Activated CD8-positive, alpha-beta T cell treated with anti-CD3 and anti-CD28 coated beads, Interleukin-2, amount 10 ng/mL, durations not matched to agents 7 days and 5 days (primary cell): ENCODE measurements at places on chromosomes 16 and 17. TPM values are rescaled to one million over a fixed set of nuclear protein-coding genes. Genes with fewer than 3 reads are reported as not detected.

Gene AATK
- 0.71 TPM for total RNA-seq

Gene FA2H
- not detected for total RNA-seq

Gene MEIOC
- total RNA-seq, result 0.26 TPM

Gene RHOT2
- 135 TPM for total RNA-seq

Gene KRTAP16-1
- total RNA-seq, result not detected

Gene TP53TG3
- total RNA-seq, result not detected

Gene SLC6A2
- not detected for total RNA-seq

Gene SOST
- not detected for total RNA-seq

DNA sequence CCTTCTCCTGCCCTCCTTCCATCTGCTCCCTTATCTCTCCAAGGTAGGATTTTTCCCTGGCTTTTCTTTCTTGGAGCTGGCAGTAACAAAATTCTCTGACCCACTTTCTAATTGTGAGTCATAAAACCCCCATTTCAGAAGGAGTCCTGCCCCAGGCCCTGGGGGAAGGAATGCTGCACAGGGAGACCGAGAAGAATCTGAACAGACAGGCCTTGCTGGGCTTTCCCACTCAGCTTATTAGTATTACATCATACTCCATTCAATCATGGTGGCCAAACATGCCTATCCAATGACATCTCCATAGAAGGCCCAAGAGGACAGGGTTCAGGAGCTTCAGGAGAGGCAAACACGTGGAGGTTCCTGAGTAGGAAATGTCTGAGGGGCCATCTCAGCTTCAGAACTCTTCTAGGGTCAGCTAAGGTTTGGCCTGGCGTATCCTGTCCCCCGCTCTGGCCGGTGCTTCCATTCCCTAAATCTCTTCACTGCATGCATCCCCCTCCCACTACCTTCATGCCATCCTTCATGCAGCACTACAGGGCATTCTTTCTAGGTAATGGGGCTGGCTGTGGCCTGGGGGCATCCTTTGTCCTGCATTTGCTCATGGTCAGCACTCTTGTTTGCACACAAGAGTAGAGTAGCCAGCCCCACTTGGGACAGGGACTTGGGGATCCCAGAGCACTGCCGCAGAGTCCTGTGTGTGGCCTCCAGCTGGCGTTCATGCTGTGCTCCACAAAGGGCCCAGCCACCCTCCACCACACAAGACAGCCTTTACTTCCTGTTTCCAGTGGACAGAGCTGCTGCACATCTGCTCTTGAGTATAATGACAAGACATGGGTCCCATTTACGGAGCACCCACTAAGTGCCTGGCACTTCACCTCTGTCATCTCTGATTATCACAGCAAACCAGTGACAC is 8.2 kb downstream of the SLC6A2 start:
- no peaks in the 10 kb centered on the region for H3K36me3 ChIP-seq
- no peaks in the 10 kb centered on the region for H3K27me3 ChIP-seq
- H3K4me1 ChIP-seq, result no peaks in the 10 kb centered on the region
- no peak overlapping the region for H3K4me3 ChIP-seq
- no peak overlapping the region for H3K27ac ChIP-seq

DNA sequence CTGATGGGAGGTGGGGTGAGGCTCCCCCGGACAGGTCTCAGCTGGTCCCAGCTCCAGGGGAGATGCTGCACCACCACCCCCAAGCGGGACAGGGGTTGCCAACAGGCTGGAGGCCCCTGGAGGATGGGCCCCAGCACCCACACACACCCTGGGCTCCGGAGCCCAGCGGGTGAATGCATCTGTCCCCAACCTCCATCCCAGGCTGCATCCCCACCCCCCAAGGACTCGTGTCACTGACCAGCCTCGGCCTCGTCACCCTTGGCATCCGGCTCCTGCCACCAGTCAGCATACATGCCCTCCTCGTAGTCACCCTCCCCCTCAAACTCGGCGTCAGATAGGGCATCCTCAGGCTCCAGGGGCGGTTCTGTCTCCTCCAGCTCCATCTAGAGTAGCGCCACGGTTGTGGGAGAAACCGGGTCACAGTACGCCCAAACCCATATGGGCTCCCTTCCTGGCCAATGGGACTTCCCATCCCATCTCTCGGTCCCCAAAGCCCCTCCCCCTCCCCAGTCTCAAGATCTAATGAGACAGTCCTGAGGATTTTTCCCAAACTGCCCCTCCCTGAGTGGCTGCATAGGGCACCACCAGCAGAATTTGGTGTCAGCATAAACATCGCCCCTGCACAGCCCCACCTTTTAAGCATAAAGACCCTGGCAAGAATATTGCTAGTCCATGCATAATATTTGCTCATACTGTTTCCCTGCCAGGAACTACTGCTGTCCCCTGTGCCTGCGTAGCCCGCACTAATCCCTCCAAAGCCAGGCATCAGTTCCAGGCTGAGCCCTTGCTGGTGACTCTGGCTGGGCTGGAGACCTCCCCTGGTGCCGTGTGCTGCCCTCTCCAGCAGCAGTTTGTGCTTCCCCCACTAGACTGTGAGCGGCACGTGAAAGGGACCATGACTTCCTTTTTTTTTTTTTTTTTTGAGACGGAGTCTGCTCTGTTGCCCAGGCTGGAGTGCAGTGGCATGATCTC is 8.4 kb downstream of the P3H4 start:
- H3K36me3 ChIP-seq, result no peaks in the 10 kb centered on the region
- H3K4me1 ChIP-seq, result peaks cover 5% of the 10 kb centered on the region
- H3K27ac ChIP-seq, result no peak overlapping the region
- no peak overlapping the region for H3K4me3 ChIP-seq
- no peaks in the 10 kb centered on the region for H3K27me3 ChIP-seq

DNA sequence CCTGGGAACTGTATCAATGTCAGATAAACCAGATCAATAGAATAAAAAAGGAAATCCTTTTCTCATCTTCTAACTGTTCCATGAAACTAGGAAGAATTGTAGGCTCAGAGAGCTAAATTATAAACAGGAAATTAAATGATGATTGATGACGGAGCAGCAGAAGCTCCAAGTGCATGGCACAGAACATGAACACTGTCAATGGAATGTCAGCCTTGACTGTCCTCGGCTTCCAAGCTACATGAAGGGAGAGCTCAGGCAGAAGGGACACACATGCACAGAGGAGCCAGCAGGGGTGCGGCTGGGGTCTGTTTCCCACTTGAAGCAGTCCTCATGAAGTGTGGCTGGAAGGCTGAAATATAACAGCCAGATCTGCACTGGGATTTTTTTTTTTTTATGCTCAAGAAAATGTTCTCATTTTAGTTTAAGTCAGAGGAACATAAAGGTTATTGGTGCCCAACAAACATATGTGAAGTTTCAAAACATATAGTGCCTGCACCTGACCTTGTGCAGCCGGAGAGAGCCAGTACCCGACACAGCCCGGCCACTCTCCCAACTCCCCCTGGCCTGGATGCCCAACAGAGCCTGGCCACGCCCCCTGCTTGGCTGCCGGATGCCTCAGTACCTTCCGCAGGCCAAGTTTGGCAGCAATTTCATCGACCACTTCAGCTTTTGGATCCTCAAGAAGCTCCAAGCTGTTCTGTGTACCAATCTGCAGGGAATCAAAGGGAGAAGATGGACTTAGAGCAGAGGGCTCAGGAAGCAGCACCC is 37.0 kb downstream of the NPLOC4 start:
- H3K4me1 ChIP-seq, result peaks cover 10% of the 10 kb centered on the region
- no peak overlapping the region for H3K4me3 ChIP-seq
- no peak for DNase-seq
- peaks cover 49% of the 10 kb centered on the region for H3K36me3 ChIP-seq
- no peaks in the 10 kb centered on the region for H3K27me3 ChIP-seq

GRCh38 chr16:73232555-73233328 is 184.8 kb upstream of the ZFHX3 start:
- no peak for DNase-seq
- H3K4me1 ChIP-seq, result no peaks in the 10 kb centered on the region

- no peaks in the 10 kb centered on the region for H3K4me1 ChIP-seq
- H3K4me3 ChIP-seq, result no peak overlapping the region
- peaks cover 19% of the 10 kb centered on the region for H3K27me3 ChIP-seq
- no peak overlapping the region for H3K27ac ChIP-seq
- DNase-seq, result no peak
These were observed 35.8 kb downstream of the HSD17B2 start for GRCh38 chr16:82070656-82071369.
